Bronchial epithelial cell (primary cell): ENCODE measurements at places on chromosomes 11 and 22.

GRCh38 chr11:117914398-117914761 lies 14.8 kb downstream of the TMPRSS13 start:
- no peak for DNase-seq

- no peak for DNase-seq
Observed at GRCh38 chr11:792873-793272, 3.0 kb upstream of the CEND1 start.

- DNase-seq: no peak
Observed at GRCh38 chr11:3035333-3035732, 21.9 kb downstream of the CARS1 start.

- DNase-seq: no peak
Observed at GRCh38 chr11:113574171-113574570, 99.0 kb upstream of the DRD2 start.

DNA sequence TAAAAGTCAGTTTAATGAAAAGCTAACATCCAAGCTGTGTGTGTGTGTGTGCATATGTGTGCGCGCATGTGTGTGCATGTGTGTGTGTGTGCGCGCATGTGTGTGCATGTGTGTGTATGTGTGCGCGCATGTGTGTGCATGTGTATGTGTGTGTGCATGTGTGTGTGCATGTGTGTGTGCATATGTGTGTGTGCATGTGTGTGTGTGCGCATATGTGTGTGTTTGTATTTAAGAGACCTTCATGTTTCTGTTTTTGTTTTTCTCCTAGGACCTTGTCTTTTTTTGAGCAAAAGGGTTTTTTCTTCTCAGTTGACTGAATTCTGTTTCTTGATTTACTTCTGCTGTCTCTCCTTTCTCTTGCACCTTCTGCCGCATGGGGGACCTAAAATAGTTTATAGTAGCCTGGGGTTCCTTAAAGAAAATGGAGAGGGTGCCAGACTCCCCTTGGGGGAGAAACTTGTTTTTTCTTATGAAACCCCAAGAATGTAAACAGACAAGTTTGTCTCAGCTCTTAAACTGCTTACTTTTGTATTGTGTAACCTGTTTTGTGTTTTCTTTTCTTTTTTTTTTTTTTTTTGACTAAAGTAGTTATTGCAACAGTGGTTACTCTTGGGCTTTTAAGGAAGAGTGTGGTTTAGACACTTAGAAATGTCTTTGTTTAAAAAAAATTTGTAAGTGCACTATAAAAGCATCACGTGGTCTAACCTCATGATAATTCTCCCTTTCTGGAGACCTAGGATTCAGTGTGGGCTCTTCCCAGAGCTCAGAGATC lies 53.0 kb downstream of the OSBPL5 start:
- DNase-seq: peak; percentile 17

- peak; percentile 35 for DNase-seq
Observed at GRCh38 chr22:47836957-47837356, 1074.5 kb downstream of the TBC1D22A start.
